ENCODE measurements at places on chromosomes 13 and 19.

DNA sequence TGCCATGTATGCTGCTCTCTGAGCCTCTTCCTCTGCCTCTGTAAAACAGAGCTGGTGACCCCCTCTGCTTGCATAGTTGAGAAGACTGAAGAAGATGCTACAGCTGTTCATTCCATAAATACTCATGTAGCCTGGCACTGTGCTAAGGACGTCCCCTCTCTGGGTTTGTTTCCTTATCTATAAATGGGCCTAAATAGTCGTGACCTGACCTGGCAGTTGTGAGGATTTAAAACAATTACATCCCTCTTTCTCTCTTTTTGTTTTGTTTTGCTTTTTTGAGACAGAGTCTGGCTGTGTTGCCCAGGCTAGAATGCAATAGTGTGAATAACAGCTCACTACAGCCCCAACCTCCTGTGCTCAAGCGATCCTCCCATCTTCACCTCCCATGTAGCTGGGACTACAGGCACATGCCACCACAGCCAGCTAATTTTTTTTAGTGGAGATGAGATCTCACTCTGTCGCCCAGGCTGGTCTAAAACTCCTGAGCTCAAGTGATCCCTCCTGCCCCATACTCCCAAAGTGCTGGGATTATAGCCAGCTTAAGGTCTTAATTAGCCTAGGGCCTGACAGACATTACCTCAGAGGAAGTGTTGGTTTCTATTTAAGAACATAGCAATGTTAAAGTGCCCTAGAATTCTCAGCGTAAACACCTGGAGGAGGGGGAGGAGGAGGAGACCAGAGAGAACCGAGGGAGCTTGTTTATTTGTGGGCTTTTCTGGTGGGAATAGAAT, 4.6 kb downstream of the WDR62 start:
- no peak for DNase-seq

DNA sequence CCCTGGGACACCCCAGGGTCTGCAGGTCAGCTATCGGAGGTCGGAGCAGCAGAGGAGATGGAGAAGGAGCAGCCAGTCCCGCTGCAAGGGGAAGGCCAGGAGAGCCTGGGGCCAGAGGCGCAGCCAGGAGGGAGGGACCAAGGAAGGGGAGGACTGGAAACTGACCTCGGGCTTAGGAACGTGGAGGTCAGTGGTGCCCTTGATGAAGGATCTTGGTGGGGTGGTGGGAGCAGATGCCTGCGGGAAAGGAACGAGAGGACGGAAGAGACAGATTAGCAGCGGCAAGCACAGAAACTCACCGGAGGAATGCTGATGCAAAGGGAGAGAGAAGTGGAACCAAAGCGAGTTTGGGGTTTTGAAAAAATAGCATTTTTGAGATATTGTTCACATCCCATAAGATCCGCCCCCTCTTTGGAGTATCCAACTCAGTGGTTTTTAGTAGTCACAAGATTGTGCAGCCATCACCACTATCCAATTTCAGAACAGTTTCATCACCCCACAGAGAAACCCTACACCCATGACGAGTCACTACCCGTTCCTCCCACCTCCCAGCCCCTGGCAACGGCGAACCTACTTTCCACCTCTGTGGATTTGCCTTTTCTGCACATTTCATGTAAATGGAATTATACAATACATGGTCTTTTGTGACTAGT, 22.1 kb downstream of the PLEKHF1 start:
- DNase-seq, result peak; percentile 93

- DNase-seq, result peak; percentile 63
Observed at GRCh38 chr13:41352935-41353840, 42.1 kb downstream of the NAA16 start.

DNA sequence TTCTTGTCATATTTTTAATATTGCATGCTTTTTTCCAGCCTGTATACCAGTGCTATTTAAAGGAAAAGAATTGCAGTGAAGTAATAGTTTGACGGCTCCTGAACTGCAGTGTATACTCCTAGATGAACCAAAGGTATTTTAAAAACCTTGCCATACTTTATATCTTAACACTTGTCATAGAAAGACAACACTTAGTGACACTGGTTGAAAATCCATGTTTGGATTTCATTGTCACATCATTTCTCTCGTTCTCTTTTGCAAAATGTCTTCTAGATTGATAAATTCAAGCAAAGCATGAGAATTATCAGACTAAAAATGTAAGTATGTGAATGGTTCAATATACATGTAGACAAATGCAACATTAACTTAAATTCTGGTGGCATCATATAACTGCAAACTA, 1293.9 kb downstream of the PCDH9 start:
- no peak for DNase-seq

DNA sequence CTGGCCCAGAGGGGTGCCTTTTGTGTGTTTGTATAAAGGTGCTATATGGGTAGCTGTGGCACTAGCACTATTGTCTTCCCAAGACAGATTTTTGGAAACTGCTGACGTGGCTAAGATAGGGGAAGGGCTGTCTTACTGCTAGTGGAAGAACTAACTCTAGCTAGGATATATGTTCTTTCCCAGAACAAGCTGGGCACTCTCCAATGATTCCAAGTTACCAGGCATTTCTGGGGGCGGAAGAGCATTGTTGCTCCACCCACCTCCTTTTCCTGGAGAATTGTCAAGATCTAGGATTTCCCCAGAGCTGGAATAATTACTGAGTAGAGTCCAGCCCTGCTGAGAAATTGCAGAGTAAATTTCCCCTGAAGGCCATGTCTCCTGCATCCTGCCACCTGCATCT, 408.3 kb downstream of the KLF5 start:
- no peak for DNase-seq

DNA sequence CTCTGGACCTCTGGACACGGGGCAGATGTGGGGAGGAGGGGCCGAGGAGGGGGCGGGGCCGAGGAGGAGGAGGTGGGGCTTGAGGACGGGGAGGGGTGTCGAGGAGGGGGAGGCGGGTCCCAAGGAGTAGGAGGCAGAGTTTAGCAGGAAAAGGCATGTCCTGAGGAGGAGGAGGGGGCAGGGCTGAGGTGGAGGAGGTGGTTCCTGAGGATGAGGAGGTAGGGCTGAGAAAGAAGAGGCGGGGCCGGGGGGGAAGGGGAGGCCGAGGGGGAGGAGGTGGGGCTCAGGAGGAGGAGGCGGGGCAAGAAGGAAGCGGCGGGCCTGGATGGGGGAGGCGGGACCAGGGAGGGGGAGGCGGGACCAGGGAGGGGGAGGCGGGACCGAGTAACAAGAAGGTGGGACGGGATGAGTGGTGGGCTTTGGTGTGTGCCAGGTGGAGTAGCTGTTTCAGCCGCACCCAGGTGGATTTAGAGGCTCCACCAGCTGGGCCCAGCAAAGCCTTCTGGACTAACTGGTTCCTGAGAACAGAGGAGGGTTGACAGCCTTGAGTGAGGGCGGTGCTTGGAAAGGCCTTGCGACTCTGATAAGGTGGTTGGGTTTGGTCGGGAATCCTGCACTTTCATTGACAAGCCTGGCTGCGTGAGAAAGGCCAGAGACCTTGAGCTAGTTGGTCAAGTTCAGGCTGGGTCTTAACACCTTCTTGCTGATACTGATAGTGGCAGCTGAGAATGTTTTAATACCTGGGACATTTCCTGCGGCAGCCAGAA, 7.7 kb downstream of the TECR start:
- DNase-seq, result peak; percentile 3

DNA sequence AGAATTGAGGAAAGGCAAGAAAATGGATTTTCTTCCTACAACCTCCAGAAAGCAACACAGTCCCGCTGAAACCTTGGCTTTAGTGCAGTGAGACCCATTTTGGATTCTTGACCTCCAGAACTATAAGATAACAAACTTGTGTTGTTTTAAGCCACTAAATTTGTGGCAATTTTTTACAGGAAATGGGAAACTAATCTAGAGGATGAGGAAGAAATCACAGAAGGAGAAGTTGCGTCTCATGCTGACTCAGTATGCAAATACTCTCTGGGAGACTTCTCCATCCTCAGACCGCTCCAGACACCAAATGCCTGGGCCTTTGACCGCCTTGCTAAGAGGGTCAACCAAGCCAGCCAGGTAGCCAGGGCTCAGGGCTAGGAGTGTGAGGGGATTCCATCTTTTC, 13.1 kb upstream of the CEACAM16 start:
- DNase-seq, result peak; percentile 48

- peak; percentile 23 for DNase-seq
Observed at GRCh38 chr13:41678249-41678648, 220.9 kb downstream of the RGCC start.

- DNase-seq, result no peak
Observed at GRCh38 chr13:113638806-113639205, 19.2 kb downstream of the ATP4B start.

DNA sequence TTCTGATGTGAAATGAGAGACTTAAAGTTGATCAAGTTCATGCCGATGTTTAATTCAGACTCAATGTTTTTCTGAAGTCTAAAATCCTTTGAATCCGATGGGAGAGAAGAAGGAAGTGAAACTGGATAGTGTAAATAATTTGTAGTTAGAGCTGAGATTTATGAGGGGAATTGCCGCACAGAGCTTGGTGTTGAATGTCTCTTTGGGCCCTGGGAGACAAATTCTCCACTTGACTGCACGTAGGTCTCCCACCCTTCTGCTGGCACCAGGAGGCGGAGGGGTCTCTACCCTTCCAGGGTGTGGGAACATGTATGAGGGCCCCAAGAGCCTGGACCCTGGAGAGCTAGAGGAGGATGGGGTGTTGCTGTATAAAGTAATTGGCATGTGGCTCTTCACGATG, 140.8 kb upstream of the SERP2 start:
- no peak for DNase-seq

GRCh38 chr13:91406619-91407018, 8.2 kb downstream of the GPC5 start:
- DNase-seq, result peak; percentile 36

DNA sequence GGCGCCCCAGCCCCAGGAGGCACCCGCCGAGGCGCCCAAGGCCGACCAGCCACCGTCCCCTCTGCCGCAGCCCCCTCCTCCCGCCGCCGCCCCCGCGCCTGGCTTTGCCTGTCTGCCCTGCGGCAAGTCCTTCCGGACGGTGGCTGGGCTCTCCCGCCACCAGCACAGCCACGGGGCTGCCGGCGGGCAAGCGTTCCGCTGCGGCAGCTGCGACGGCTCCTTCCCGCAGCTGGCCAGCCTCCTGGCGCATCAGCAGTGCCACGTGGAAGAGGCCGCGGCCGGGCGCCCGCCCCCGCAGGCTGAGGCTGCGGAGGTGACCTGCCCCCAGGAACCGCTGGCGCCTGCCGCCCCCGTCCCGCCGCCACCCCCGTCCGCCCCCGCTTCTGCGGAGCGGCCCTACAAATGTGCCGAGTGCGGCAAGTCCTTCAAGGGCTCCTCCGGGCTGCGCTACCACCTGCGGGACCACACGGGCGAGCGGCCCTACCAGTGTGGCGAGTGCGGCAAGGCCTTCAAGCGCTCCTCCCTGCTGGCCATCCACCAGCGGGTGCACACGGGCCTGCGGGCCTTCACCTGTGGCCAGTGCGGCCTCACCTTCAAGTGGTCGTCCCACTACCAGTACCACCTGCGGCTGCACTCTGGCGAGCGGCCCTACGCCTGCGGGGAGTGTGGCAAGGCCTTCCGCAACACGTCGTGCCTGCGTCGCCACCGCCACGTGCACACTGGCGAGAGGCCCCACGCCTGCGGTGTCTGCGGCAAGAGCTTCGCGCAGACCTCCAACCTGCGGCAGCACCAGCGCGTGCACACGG, 2.6 kb upstream of the NAT14 start:
- no peak for DNase-seq

Measured in HCEC 1CT (cell line).